ENCODE measurements at places on chromosomes 12 and 14. TPM values are rescaled to one million over a fixed set of nuclear protein-coding genes. Genes with fewer than 3 reads are reported as not detected.

Gene GLIPR1
- 0.04 TPM for total RNA-seq

- no peak for DNase-seq
These were observed 20.7 kb downstream of the IFT43 start for GRCh38 chr14:76006253-76006652.

- DNase-seq = no peak
These were observed 30.6 kb downstream of the NAA30 start for GRCh38 chr14:57420986-57421385.

- no peak for DNase-seq
These were observed 76.5 kb downstream of the SPRING1 start for GRCh38 chr12:116661341-116661740.

DNA sequence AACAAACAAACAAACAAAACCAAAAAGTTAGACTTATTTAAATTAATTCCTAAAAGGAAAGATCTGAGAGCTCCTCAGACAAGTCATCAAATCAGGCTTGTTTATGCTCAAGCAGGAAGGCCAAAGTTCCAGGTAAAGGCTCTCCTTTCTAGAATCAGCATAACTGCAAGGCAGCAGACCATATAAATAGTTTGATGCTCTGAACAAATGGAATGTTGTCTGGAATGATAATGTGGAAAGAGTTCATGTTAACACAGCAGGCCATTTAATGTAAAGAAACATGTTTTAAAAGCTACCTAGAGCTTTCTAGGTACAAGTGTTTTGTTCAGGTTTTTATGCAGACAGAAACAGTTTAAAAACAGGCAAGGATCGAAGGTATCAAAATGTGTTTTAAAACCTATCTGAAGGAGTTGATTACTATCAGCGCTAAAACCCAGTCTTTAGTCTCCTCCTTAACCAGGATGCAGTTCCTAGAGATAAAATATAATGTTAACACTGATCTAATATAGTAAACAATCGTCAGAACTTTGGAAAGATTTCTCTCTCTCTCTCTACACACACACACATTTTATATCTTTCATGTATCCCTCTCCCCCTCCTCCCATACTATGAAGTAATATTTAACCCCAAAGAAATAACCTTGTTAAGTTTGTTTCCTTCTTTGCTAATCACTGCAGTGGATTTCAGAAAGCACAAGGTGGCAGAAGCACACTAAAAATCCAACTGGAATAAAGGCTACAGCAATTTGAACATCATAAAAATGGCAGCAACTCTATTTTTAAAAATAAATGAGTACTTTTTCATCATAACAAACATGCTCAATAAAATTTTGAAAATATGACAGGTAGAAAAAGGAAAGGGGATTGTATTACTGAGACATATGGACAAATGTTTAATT is 135.5 kb downstream of the PAWR start:
- DNase-seq = peak; percentile 44

- DNase-seq = no peak
These were observed 93.4 kb downstream of the SLC41A2 start for GRCh38 chr12:104864668-104865067.

DNA sequence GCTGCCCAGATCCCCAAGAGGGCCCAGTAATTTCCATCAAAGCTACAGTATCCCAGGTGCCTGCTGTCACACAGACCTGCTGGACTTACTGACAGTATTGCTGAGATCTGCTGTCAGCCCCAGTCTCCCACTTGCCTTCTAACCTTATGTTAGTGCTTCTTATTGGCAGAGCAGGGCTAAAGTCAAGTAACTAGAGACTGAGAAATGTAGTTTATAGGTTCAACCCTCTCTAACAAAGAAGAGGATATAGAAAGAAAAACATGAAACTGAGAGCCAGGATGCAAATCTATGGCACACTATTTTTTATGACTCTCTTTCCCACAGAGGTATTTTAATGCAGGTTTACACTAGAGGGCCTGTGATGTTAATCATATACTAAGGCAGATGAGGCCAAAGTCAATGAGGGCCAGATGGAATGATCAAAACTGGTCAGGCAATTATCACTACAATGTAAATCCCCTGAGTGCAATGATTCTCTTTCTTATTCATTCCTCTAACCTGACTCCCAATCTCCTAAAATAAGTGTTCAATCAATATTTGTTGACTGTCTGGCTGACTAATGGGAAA is 781.9 kb downstream of the VRK1 start:
- no peak for DNase-seq

- DNase-seq = no peak
These were observed 12.4 kb downstream of the IQSEC3 start for GRCh38 chr12:78981-79380.

DNA sequence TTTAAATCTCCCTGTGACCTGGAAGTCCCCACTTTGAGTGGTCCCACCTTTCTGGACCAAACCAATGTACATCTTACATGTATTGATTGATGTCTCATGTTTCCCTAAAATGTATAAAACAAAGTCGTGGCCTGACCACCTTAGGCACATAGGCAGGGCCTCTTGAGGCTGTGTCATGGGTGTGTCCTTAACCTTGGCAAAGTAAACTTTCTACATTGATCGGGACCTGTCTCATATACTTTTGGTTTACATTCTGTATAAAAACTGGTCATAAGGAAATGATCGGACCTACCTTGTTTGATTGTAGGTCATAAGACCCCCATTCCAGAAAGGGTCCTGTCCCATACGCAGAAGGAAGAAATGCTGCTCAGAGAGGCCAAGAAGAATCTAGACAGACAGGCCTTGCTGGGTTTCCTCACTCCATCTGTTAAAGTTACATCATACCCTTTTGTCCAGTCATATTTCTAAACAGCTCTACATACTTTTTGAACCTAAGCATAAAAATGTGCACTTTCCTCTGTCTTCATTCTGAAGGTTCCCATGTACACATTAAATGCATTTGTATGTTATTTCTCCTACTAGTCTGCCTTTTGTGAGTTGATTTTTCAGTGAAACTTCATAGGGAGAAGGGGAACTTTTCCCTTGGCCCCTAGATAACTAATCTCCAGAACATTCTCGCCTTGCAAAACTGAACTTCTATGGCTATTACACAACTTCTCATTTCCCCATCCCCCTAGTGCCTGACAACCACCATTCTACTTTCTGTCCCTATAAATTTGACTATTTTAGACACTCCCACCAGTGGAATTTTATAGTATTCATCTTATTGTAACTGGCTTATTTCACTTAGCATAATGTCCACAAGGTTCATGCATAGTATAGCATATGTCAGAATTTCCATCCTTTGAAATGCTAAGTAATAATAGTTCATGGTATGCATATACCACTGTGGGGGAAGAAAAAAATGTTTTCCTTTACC is 30.2 kb upstream of the CPM start:
- DNase-seq = no peak

Gene SMOC1
- 1.0 TPM for total RNA-seq

Gene ACSM4
- total RNA-seq = not detected

DNA sequence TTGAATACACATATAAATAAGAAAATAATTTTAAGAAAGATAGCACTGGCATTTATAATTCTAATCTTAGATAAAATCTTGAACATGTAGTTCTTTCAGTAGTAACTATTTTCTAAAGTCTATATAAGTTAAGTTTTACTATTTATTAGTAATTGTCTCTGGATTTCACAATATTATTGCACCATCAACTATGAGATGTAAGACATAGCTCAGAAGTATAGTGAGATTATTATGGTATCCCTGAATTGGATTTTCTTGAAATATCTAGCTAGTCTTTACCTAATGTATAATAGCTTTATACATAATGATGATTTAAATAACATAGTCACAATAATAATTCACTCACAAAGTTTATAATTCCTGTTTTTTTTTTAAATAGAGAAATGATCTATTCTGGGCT is 6.7 kb downstream of the CLEC12A start:
- DNase-seq = no peak

DNA sequence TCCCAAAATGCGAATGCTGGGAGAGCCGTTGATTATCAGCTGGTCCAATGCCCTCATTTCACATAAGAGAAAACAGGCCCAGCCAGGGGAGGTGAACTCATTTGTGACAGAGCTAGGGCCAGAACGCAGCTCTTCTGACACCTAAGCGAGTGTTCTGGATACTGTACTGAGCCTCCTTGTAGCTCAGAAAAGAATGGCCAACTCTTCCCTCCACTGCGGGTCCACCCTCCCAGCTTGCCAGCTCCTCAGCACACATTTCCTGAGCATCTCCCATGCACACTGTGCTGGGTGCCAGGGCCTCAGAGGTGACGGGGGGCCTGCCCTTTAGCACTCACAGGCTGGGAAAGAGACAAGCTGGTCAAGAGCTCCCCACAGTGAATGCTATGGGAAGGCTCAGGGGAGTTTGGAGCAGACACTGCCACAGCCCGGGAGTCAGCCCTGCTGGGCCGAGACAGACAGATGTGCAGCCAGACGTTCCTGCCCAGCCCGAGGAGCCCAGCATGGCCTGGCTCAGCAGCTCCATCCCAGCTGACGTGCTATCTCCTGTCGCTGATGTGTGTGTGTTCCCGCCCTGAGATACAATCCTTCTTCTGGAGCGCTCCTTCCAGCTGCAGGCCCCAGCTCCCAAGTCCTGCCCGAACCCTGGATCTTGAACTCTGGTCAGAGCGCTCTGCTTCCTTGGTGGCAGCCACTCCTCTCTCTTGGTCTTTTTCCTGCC is 3.5 kb downstream of the CMTM5 start:
- no peak for DNase-seq

Gene TMTC1
- 24.3 TPM for total RNA-seq

DNA sequence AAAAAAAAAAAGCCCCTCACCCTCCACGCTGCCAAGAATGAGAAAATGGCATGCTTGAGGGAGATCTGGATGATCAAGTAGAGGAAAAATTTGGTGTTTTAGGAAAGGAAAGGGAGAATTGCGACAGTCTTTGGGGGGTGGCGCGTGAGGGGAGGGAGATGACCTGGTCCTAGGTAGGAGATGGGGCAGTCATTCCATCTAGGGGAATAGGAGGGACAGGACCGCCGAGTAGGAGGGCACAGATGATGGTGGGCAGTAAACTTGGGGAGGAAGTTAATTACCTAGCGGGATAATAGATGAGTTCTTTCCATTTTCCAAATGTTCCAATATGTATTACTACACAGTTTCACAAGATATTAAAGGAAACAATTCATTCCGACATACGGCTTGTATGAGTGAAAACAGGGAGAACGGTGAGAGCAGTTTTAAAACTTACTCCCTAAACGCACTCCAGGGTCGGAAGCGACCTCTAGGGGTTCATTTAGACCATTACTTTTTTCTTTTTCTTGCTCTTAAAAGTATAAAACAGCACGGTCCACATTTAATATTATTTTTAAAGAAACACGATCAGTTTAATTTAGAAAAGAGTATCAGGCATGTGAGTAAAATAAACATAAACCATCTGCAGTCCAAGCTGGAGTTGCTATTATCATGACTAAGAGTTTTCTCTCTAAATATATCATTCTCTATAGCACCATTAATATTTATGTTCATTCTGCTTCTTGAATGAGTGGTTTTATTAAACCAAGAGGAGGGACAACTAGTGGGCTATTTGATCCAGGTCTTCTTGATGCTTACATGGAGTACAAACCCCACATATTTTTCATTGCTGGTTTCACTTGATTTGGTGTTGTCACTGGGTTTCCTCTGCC is 3.0 kb upstream of the FNTB start:
- peak; percentile 80 for DNase-seq

DNA sequence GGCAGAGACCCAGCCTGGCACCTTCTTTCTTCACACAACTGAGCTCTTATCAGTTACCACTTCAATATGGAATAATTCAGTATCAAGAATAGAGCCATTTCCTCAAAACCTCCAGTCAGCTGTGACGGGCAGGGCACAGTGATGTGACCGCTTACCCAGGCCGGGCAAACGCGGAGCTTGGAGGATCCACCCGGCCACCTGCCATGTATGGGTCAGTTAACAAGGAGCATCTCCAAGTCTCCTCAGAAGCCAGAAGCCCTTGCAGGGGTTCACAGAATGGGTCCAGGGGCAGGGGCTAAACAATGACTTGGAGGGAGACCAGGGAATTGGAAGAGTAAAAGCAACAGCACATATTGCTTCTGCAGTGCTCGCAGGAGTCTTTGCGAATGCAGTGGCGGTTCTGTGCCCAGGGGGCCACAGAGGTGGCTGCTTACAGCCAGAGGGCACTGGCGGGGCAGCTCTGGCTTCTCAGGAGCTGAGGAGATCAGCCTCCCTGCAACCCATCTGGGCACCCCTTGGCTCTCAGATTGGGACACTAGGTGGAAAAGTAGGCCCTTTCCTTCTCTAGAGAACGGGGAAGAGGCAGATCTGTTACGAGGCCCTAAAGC is 162.3 kb downstream of the CALM1 start:
- DNase-seq = no peak

Gene MYF6
- total RNA-seq = not detected

DNA sequence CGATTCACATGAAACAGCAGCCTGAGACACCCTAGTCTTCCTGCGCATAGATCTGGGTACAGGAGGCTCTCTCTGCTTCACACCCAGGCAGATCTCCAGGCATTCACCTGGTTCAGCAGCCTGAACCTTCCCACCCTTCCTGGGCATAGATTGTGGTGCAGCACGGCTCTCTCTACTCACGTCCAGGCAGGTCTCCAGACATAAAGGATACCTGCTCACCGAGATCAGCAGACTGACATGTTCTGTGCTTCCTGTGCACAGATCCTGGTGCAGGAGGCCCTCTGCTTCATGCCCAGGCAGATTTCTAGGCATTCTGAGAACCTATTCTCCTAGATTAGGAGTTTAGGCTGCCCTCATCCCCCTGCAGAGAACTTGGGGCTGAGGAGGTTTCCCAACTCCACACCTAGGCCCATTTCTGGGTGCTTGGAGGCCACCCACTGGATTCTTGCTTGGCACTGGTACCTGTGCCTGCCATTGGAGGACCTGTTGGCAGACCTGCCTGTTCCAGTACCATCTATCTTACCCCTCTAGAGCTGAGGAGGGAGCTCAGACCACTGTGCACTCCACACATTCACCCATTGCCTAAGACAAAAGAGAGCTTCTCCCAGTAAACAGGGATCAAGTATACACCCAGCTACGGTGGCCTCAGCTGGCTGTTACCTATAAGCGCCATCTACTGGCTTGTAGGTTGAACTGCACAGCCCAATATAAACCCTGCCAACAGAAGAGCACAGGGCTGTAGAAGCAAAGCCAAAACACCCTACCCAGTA is 28.0 kb upstream of the GARIN6 start:
- DNase-seq = peak; percentile 82

Gene GALNT16
- 2.9 TPM for total RNA-seq

- DNase-seq = peak; percentile 58
These were observed 8.0 kb downstream of the PHB2 start for GRCh38 chr12:6962285-6963015.

DNA sequence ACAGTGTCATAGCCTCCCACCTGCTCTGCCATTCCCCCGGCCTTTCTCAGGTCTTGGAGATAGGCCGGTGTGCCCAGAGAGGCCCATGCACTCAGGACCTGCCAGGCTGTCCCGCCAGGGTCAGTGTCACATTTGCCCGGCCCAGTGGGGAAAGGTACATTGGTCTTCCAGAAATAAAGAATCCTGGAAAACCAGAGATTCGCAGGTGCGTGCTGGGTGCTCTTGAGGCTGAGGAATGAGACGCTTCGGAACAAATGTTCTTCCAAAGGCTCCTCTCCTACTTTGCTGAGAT is 205.8 kb upstream of the RTL1 start:
- no peak for DNase-seq

- DNase-seq = no peak
These were observed 26.3 kb downstream of the MLXIP start for GRCh38 chr12:122104844-122105243.

GRCh38 chr12:95259368-95259767 is 41.8 kb downstream of the VEZT start:
- no peak for DNase-seq

Gene VRTN
- total RNA-seq = 143 TPM
